ENCODE measurements at places on chromosomes 3 and 15. TPM values are rescaled to one million over a fixed set of nuclear protein-coding genes. Genes with fewer than 3 reads are reported as not detected.

The RASGRF1 gene
- not detected for total RNA-seq

DNA sequence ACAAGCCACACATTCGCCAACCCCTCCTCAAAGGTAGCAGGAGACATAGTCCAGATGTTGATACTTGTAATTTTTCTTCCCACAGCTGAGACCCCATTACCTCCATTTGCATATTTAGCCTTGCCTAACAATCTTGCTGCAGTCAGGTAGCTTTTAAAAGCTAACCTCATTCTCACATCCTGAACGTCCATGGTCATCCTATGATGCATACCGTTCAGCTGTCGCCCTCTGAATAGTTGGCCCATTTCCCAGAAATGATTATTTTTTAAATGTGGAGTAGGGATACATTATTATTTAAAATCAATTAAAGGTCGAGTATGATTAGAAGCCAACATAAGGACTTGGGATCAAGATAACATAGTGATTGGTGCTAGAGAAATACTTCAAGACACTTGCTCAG lies 165.0 kb downstream of the MEX3B start:
- no peak for DNase-seq

DNA sequence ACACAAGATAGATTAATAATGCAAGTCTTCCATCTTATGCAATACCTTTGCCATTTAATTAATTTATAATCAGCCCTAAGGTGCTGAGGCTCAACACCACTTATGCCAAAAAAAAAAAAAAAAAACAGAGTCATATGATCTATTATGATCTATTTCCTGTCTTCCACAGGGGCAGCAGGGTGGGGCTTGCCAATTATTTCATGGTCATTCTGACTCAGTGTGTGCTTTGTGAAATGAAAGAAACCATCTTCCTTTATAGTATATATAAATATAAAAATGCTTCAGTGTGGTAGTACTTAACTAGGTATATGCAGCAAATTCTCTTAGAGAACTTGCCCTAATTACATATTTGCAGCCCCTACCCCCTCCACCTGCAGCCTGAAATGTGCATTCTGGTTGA lies 7.2 kb upstream of the RARB start:
- DNase-seq = no peak

- DNase-seq = no peak
Observed at GRCh38 chr3:146550743-146551510, 6.5 kb upstream of the PLSCR1 start.

- no peak for DNase-seq
Observed at GRCh38 chr15:42143356-42143755, 13.1 kb downstream of the PLA2G4F start.

Data from lower leg skin (tissue), 4 donors.